Left ventricle myocardium superior (tissue), 1 donor: ENCODE measurements at places on chromosomes 4 and X.

GRCh38 chr4:173121076-173121561 lies 47.5 kb upstream of the GALNT7 start:
- no peak for DNase-seq

DNA sequence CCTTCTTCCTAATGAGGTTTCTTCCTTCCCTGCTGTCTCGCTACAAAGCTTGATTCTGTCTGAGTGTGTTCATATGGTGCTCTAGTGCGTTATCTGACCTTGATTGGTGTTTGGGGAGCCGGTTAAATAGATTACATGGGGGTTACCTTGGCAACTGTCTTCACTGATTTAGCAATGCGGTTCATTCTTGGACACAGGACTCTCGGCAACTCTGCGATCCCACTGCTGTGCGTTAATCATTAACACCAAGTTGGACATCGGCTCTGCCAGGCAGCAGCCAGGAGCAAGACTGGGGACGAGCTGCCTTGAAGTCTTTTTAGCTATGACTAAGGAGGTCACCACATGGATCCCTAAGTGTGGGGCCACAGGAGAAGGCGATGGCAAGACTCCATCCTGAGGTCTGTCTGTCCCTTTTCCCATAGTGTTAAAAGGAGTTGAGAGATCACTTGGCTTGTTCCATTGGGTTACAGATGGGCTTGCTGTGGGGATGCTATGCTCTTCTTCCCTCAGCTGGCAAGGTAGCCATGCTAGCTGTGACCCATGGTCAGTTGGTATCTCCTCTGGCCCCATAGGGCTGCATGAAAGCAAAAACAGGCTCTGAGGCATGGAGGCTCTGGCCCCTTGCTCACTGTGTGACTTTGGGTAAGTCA lies 93.4 kb upstream of the MAMLD1 start:
- DNase-seq, result no peak

DNA sequence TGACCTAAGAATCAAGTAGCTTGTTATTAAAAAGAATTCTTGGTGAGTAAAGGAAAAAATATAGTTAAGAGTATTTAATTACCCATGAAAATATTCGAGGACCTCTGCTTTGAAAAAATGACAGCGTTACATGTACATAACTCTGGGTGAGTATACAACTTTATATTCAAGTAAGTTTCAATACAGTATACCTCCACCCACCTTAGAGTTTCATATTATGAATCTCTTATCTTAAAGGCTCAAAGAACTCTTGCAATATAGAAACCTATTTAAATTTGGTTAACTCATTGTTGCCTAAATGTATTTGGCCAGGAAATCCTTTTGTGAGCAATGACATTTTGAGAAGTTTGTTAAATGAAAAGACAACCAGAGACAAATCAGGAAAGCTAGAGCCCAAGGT lies 138.2 kb downstream of the QDPR start:
- no peak for DNase-seq

DNA sequence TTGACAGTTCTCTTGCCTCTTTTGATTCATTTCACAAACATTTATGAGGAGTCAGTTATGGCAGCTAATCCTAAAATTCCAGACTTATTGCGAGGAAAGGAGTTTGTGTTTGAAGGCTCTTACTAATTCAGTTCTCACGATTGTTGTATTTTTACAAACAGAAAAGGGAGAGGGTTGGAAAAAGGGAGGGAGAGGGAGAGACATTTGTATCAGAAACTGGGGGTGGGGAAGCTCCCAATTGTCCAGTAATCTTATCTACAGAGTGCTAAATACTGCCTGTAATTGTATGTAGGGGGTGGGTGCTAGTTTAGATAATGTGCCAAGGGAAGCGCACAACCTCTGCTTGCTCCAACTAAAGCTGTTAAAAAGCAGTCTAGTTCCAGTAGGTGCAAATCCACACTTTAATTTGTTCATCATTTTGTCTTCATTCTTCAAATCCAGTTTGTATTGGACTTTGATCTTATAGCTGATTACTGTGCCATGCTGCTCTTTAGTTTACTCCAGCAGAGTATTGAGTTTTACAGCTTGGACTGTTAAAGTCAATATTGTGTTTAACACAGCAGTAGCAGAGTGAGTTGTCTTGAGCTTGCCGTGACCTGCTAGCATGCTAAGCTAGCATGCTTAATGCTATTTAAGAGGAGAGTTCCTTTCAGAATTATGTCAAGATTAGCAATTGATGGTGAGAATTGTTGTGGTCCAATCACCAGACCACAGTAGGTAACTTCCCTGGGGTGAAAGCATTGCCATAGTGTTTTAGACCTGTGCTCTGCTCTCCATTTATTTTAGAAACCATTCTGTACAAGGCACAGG lies 13.9 kb downstream of the FNIP2 start:
- DNase-seq, result no peak

GRCh38 chr4:103482471-103482870 lies 237.3 kb downstream of the TACR3 start:
- DNase-seq, result no peak

DNA sequence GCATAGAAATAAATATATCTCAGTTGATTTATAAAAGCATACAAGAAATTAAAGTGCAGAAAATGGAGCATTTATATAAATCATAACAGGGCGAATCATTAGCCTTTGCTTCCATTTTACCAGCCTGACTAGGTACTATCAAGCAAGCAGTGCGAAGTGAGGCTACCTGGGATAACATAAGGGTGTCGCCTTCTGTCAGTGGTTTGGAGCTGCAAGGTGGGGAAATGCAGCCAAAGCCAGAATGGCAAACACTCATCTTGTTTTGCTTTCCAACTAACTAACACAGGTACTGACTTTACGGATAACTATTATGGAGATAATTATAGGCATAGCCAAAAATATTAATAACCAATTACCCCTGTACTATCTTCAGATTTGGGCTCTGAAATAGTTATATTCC lies 1459.8 kb downstream of the RAPGEF2 start:
- DNase-seq, result no peak
